H1 (cell line): ENCODE measurements at places on chromosomes 5 and 9. TPM values are rescaled to one million over a fixed set of nuclear protein-coding genes. Genes with fewer than 3 reads are reported as not detected.

- DNase-seq = no peak
Measured at GRCh38 chr9:124149992-124150391, 107.8 kb upstream of the NEK6 start.

- DNase-seq = no peak
Measured at GRCh38 chr5:74113927-74114326, 487.9 kb downstream of the ARHGEF28 start.

GRCh38 chr5:57172466-57173318, 1.2 kb upstream of the GPBP1 start:
- no peak for DNase-seq

- no peak for DNase-seq
Measured at GRCh38 chr9:4630836-4631235, 31.3 kb upstream of the PLPP6 start.

- no peak for DNase-seq
Measured at GRCh38 chr5:135596788-135597187, 18.0 kb upstream of the CXCL14 start.

Gene MARCOL
- total RNA-seq = not detected in 2 replicates

Gene FGFR4
- 74.3 and 88.4 TPM in 2 replicates for total RNA-seq

Gene GDA
- total RNA-seq = 3.0 TPM in 2 replicates

Gene PCDHGC3
- 18.6 and 19.6 TPM in 2 replicates for total RNA-seq
